Left ventricle myocardium inferior (tissue), 1 donor: ENCODE measurements at places on chromosomes 3 and 15.

- no peaks in the 10 kb centered on the region for H3K36me3 ChIP-seq
- no peak overlapping the region for H3K4me3 ChIP-seq
- no peak for DNase-seq
- peak overlapping the region; percentile 13 for H3K27ac ChIP-seq
Measured at GRCh38 chr3:149390772-149391212, 13.3 kb upstream of the TM4SF1 start.

GRCh38 chr15:67194171-67195114 is 60.0 kb downstream of the AAGAB start:
- DNase-seq = peak; percentile 46
- H3K27ac ChIP-seq = peak overlapping the region; percentile 93
- H3K4me3 ChIP-seq = no peak overlapping the region

DNA sequence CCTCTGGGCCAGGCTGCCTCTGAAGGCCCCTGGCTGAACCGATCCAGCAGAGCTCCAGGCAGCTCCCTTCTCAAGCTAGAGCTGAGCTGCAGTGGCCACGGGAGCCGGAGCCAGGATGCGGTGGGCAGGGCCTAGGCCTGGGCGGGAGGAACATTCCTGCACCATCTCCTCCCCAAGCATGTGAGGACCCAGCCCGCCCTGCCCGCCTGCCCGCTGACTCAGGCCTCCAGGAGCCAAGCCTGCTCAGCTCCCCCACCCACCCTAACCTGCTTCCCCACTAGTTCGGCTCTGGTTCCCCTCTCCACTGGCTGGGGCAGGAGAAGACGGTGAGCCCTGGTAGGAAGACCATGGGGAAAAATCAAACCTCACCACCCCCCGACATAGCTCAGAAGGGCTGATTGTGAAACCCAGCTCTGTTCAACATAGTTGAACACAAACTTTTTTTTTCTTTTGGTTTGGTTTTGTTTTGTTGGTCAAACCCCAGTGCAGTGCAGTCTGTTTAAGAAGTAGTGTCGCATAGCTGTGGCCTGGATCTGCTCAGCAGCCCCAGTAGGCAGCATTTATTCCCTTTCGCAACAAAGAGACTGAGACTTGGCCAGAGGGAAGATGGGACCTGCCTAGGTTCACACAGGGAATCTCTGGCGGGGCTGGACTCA is 13.5 kb downstream of the SNX33 start:
- peaks cover 25% of the 10 kb centered on the region for H3K36me3 ChIP-seq
- H3K27ac ChIP-seq = peak overlapping the region; percentile 84
- no peaks in the 10 kb centered on the region for H3K27me3 ChIP-seq
- DNase-seq = peak; percentile 86

- H3K4me3 ChIP-seq = no peak overlapping the region
- DNase-seq = no peak
- no peak overlapping the region for H3K27ac ChIP-seq
- peaks cover 52% of the 10 kb centered on the region for H3K27me3 ChIP-seq
- no peaks in the 10 kb centered on the region for H3K36me3 ChIP-seq
- no peaks in the 10 kb centered on the region for H3K4me1 ChIP-seq
Measured at GRCh38 chr3:39665441-39665840, 144.0 kb upstream of the MYRIP start.

GRCh38 chr3:49378249-49378895 is 20.2 kb upstream of the GPX1 start:
- peak; percentile 22 for DNase-seq
- no peak overlapping the region for H3K27ac ChIP-seq
- peaks cover 26% of the 10 kb centered on the region for H3K36me3 ChIP-seq
- no peak overlapping the region for H3K4me3 ChIP-seq
- no peaks in the 10 kb centered on the region for H3K27me3 ChIP-seq

- no peaks in the 10 kb centered on the region for H3K4me1 ChIP-seq
- H3K4me3 ChIP-seq = no peak overlapping the region
- H3K27ac ChIP-seq = no peak overlapping the region
- DNase-seq = no peak
- no peaks in the 10 kb centered on the region for H3K36me3 ChIP-seq
Measured at GRCh38 chr15:26697913-26698312, 75.0 kb downstream of the GABRB3 start.

DNA sequence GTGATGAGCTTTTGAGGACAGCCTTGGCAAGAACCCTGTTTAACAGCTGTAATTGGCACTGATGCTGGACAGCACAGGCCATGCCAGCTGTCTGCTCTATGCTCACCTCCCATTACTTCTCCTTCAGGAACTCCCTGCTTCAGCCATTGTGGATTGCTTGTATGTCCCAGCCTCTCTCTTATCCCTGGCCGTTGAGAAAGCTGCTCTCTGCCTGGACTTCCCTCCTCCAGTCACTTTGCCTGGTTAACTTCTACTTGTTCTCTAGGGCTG is 444.5 kb downstream of the EPHB1 start:
- no peak overlapping the region for H3K4me3 ChIP-seq
- peaks cover 41% of the 10 kb centered on the region for H3K27me3 ChIP-seq
- DNase-seq = no peak
- no peaks in the 10 kb centered on the region for H3K36me3 ChIP-seq
- no peaks in the 10 kb centered on the region for H3K4me1 ChIP-seq
- H3K27ac ChIP-seq = no peak overlapping the region

DNA sequence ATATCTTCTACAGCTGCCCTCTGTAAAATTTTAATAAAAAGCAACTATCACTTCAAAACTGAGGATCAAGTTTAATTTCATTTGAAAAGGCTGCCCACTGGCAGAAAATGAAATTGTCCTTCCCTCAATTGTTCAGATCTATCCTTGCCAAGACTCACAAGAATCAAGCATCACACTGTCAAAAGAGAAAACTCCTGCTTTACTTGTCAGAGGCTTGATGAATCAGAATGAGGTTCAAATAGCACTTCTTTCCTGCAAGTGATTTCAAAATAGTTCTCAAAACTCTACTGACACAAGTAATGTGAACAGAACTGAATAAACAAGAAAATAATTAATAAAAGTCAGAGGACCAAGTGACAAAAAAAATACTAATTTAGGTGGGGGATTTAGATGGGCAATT is 70.6 kb downstream of the GOLIM4 start:
- peaks cover 46% of the 10 kb centered on the region for H3K4me1 ChIP-seq
- no peak for DNase-seq
- no peaks in the 10 kb centered on the region for H3K27me3 ChIP-seq

DNA sequence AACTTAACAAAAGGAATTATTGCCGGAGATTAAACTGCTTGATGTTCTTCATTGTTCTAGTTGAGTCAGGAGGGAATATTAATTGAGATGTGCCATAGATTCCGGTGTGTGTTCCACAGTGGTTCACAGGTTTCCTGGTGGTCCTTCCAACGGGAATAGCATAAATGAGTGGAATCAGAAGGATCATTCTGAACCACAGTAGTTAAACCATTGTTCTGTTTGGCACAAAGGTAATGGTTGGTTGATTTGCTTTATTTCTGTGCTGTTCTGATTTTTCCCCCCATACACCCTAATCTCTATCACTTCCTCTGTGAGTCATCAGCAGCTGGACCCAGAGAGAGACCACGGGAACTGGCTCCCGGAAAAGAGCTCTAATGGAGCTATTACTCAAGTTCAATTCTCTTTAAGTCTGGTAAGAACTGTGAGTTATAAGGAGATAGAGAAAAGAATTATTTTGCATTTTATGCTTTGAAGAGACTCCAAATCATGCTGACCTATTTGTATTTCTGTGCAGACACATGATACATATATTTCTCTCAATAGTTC is 627.2 kb downstream of the ZIC1 start:
- H3K4me1 ChIP-seq = no peaks in the 10 kb centered on the region
- no peaks in the 10 kb centered on the region for H3K36me3 ChIP-seq
- no peak for DNase-seq
- no peak overlapping the region for H3K4me3 ChIP-seq
- no peak overlapping the region for H3K27ac ChIP-seq
- H3K27me3 ChIP-seq = no peaks in the 10 kb centered on the region

GRCh38 chr3:123027292-123028232 is at the start of gene SEMA5B:
Gene SEMA5B (minus strand): TSS chr3:123027763. CDS start chr3:122961263, 66,500 bp downstream.
- peaks cover 48% of the 10 kb centered on the region for H3K4me1 ChIP-seq
- peak within 1 kb of the TSS; percentile 79 for H3K4me3 ChIP-seq
- DNase-seq = peak; percentile 31
- H3K27me3 ChIP-seq = peaks cover 24% of the 10 kb centered on the region
- no peaks in the 10 kb centered on the region for H3K36me3 ChIP-seq

DNA sequence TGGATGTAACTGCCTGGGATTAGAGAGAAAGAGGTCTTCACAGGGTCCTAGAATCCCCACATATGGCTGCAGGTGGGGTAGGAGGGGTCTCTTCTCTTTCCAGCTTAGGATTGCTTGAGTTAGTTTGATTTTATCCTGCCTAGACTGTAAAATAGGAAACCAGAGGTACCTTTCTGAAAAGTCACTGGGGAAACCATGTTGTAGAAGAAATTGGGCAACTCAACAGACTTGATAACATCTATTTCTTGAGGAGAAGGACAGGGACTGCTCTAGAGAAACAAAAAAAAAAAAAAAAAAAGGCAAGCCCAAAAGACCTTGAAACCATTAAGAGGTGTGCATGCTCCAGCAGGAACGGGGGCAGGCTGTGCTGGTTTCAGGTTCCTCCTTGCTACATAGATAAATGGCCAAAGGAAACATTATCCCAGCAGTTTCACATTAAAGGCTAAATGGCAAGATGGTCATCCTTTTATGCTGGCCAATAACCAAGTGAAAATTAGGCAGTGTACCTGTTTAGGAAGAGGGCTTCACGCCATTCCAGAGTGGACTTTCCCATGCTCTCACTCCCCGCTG is 116.1 kb downstream of the ALDH1A2 start:
- H3K27ac ChIP-seq = no peak overlapping the region
- peaks cover 14% of the 10 kb centered on the region for H3K4me1 ChIP-seq
- H3K27me3 ChIP-seq = no peaks in the 10 kb centered on the region
- DNase-seq = no peak
- H3K36me3 ChIP-seq = no peaks in the 10 kb centered on the region

GRCh38 chr15:64046421-64047153 is at the start of gene DAPK2:
Gene DAPK2 (minus strand): TSS chr15:64046485. CDS start chr15:64040261, 6,224 bp downstream.
- H3K4me1 ChIP-seq = peaks cover 62% of the 10 kb centered on the region
- H3K36me3 ChIP-seq = no peaks in the 10 kb centered on the region
- H3K27ac ChIP-seq = peak within 1 kb of the TSS; percentile 88
- peak; percentile 77 for DNase-seq

GRCh38 chr15:52546031-52546751 is 17.5 kb upstream of the MYO5A start:
- H3K27ac ChIP-seq = no peak overlapping the region
- no peak for DNase-seq
- peaks cover 55% of the 10 kb centered on the region for H3K36me3 ChIP-seq
- no peak overlapping the region for H3K4me3 ChIP-seq
- H3K4me1 ChIP-seq = no peaks in the 10 kb centered on the region

DNA sequence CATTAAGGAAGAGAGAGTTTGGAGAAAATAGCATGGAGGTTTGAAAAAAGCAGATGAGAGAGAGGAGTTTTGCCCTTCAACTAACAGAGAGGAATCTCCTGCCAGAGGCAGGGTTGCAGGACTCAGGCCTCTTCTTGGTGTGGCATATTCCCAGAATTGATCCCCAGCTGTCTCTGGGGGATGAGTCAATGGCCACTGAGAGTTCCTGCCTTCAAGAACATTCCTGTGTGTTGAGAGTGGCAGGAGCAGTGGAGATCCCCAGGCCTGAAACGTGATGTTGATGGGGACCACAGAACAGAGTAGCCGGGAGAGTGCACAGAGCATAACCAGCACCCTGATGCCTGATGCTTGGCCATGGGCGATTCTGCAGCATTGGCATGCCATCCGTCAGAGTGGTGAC is 348.4 kb upstream of the THBS1 start:
- H3K36me3 ChIP-seq = no peaks in the 10 kb centered on the region
- DNase-seq = no peak
- H3K27ac ChIP-seq = no peak overlapping the region
- peaks cover 10% of the 10 kb centered on the region for H3K4me1 ChIP-seq
